ENCODE measurements at places on chromosomes 16 and 17. TPM values are rescaled to one million over a fixed set of nuclear protein-coding genes. Genes with fewer than 3 reads are reported as not detected.

- no peak overlapping the region for H3K4me3 ChIP-seq
- H3K36me3 ChIP-seq: no peaks in the 10 kb centered on the region
- no peak overlapping the region for H3K27ac ChIP-seq
These were observed 2.3 kb upstream of the MED24 start for GRCh38 chr17:40056379-40057015.

Gene CBLN1
- not detected for total RNA-seq

Gene CBFA2T3
- 13.7 TPM for total RNA-seq

DNA sequence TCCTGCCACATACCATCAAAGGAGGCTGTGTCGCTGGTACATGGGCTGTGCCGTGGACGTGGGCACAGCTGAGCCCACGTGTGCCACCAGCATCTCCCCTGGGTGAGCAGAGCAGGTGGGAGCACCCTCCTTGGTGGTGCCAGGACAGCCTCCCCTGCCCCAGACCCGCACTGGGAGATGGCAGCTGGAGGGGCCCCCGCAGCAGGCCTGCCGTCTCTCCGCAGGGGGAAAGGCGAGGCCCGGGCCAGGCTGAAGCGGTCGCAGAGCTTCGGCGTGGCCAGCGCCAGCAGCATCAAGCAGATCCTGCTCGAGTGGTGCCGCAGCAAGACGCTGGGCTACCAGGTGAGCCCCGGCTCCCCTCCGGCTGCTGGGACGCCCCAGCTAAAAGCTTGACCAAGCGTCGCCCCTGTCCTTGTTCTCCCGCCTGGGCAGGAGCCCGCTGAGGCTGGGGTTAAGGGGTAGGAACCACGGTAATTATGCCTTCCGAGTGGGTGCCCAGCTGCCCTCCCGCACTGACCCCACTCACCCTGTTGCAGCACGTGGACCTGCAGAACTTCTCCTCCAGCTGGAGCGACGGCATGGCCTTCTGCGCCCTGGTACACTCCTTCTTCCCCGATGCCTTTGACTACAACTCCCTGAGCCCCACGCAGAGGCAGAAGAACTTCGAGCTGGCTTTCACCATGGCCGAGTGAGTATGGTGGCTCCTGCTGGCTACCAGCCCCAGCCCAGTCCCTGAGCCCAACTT, 12.5 kb downstream of the SMTNL2 start:
- H3K27me3 ChIP-seq: no peaks in the 10 kb centered on the region
- H3K27ac ChIP-seq: no peak overlapping the region
- H3K4me1 ChIP-seq: no peaks in the 10 kb centered on the region
- no peak for DNase-seq
- H3K36me3 ChIP-seq: no peaks in the 10 kb centered on the region
- H3K4me3 ChIP-seq: no peak overlapping the region

GRCh38 chr16:524274-525040, 3.1 kb upstream of the CAPN15 start:
- no peaks in the 10 kb centered on the region for H3K27me3 ChIP-seq
- peak overlapping the region; percentile 14 for H3K27ac ChIP-seq
- no peaks in the 10 kb centered on the region for H3K36me3 ChIP-seq
- H3K4me3 ChIP-seq: no peak overlapping the region
- no peak for DNase-seq
- H3K4me1 ChIP-seq: peaks cover 34% of the 10 kb centered on the region

GRCh38 chr17:47813077-47813476, 8.5 kb downstream of the OSBPL7 start:
- no peak for DNase-seq
- H3K36me3 ChIP-seq: no peaks in the 10 kb centered on the region
- peaks cover 6% of the 10 kb centered on the region for H3K4me1 ChIP-seq
- no peaks in the 10 kb centered on the region for H3K27me3 ChIP-seq

GRCh38 chr17:80781211-80781610, 210.4 kb upstream of the CHMP6 start:
- H3K4me3 ChIP-seq: no peak overlapping the region
- H3K27me3 ChIP-seq: no peaks in the 10 kb centered on the region
- no peaks in the 10 kb centered on the region for H3K36me3 ChIP-seq
- no peak overlapping the region for H3K27ac ChIP-seq
- no peak for DNase-seq

GRCh38 chr17:44804302-44805089, 25.6 kb downstream of the GJC1 start:
- no peak overlapping the region for H3K4me3 ChIP-seq
- no peak for DNase-seq
- no peak overlapping the region for H3K27ac ChIP-seq
- H3K27me3 ChIP-seq: no peaks in the 10 kb centered on the region
- peaks cover 6% of the 10 kb centered on the region for H3K4me1 ChIP-seq

DNA sequence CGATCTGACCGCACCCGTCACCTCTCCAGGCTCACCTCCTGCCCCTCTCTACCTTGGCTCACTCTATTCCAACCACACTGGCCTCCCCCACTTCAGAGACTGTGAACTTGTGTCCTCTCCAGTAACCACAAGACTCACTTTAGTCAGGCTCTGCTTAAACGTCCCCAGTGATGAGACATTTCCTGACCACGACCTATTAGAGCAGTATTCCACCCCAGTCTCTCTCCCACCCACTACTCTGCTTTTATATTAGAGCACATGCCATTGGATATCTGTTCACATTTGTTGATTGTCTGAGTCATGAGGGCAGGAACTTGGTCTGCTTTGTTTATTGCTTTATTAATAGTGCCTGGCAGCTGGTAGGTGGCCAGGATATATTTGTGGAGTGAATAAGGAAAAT, 20.1 kb downstream of the COX11 start:
- no peaks in the 10 kb centered on the region for H3K27me3 ChIP-seq
- 0 out of 2 replicates have a peak, but pooled peaks cover 4% of the 10 kb centered on the region for H3K4me1 ChIP-seq
- no peak overlapping the region for H3K4me3 ChIP-seq
- H3K36me3 ChIP-seq: 0 out of 2 replicates have a peak, but pooled peaks cover 7% of the 10 kb centered on the region
- peak; percentile 36 for DNase-seq
- H3K27ac ChIP-seq: no peak overlapping the region

Gene SULT1A2
- not detected for total RNA-seq

Gene KLHL10
- not detected for total RNA-seq

Gene SEPTIN1
- total RNA-seq: 1.7 TPM

DNA sequence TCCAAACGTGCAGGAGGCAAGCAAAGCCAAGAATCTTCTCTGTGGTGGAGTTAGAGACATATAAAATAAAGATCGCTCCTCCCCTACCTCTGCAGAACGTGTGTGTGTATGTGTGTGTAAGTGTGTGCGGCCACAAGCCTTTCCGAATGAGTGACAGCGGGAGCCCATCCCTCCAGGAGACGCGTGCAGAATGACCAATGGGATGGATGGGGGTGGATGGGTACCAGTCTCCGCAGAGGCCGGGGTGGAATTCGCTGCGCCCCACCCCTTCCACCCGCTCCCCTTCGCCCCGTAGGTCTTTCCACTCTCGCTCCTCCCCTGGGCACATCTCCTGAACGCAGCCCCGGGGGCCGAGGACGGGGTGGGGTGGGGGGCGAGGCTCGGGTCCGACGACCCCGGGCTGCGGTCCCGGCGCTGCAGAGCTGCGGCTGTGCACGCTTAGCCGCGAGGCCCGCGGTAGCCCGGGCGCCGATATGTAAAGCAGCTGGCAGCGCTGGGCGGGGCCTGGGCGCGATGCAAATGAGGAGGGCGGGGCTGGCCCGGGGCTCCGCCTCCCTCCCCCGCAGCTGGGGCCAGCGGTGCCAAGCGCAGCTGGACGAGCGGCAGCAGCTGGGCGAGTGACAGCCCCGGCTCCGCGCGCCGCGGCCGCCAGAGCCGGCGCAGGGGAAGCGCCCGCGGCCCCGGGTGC, at the start of gene PRKCB:
PRKCB (plus strand) TSS at position 594 of the 688 bp plus-strand sequence.
- H3K36me3 ChIP-seq: no peaks in the 10 kb centered on the region
- H3K4me1 ChIP-seq: no peaks in the 10 kb centered on the region
- no peak within 1 kb of the TSS for H3K27ac ChIP-seq
- no peak for DNase-seq

- no peak overlapping the region for H3K4me3 ChIP-seq
- no peaks in the 10 kb centered on the region for H3K36me3 ChIP-seq
These were observed 241.3 kb downstream of the RBFOX3 start for GRCh38 chr17:79369532-79369931.

DNA sequence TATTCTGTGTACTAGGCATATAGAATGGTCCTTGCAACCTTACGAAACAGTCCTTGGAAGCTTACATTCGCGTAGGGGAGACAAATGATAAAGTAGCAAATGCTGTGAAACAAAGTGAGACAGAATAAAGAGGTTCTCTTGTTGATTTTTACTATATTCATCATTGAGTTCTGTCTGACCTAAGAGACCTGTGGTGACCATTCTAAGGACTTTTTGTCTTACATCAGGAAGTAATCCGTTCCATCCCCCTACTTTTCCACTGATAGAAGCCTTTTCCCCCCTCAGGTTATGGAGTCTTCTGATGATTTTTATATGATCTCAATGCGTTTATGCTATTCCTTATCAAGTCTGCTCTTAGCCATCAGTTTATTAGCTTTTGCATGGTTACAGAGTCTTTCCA, 66.8 kb upstream of the RASL10B start:
- H3K36me3 ChIP-seq: peaks cover 46% of the 10 kb centered on the region
- no peak overlapping the region for H3K27ac ChIP-seq
- H3K27me3 ChIP-seq: no peaks in the 10 kb centered on the region
- DNase-seq: no peak

DNA sequence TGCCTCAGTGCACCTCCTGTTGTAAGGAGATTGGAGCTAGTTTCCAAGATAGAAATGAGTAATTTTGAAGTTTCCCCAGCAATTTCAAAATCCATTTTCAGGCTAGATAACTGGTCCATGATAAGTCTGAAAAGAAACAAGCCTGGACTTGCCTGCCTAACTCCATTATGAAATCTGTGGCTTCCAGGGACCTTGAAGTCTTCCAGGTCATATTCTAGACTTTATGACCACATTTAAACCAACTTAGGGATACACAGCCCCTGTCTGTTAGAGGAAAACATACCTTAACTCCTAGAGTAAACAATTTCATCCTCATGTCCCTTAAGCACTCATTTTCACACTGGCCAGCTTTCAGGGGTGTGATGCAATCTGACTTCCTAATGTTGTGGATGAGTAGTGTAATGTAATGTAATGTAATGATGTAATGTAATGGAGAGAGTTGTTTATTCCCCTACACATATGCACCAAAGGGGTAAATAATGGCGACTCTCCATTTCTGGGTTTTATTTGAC, 96.7 kb upstream of the FAM20A start:
- no peaks in the 10 kb centered on the region for H3K4me1 ChIP-seq
- H3K36me3 ChIP-seq: no peaks in the 10 kb centered on the region
- H3K27me3 ChIP-seq: no peaks in the 10 kb centered on the region
